ENCODE measurements at places on chromosomes 16 and 17. TPM values are rescaled to one million over a fixed set of nuclear protein-coding genes. Genes with fewer than 3 reads are reported as not detected.

The CRHR1 gene
- not detected for total RNA-seq

The MYL11 gene
- not detected for total RNA-seq

The KRT33B gene
- total RNA-seq, result not detected

The NT5M gene
- 3.0 TPM for total RNA-seq

The KAT8 gene
- 103 TPM for total RNA-seq

The GRAPL gene
- 28.0 TPM for total RNA-seq

The PRAC1 gene
- not detected for total RNA-seq

The NPIPA2 gene
- total RNA-seq, result 2.1 TPM

The SPECC1 gene
- total RNA-seq, result 7.0 TPM

The PRAC2 gene
- total RNA-seq, result not detected

DNA sequence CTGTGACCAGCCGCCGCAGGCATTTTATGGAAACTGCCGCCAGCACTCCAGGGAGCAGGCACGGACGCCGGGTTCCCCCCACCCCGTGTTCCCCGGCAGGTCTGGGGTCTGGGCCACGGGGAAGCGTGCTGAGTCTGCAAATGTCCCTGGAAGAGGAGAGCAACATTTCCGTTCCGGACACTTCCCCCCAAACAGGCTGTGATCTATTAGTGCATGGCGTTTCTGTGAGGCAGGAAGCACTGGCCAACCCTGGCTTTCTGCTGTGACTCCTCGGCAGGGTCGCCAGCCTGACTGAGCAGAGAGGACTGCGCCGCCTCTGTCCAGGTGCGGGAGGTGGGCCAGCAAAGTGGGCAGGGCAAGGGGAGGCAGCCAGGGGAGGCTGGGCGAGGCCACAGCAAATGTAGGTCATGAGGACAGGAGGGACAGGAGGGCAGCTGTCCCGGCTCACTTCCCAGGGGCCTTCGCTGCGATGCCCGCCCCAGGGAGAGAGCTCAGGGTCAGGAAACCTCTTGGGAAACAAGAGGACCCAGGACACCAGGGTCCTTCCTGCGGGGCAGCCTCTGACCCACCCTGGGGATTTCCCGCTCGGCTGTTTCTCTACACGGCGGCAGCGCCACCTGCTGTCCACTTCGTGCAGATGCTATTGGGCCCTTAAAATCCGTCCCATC is 9.5 kb downstream of the FOXF1 start:
- H3K36me3 ChIP-seq, result no peaks in the 10 kb centered on the region
- DNase-seq, result peak; percentile 43
- H3K27ac ChIP-seq, result no peak overlapping the region
- H3K4me3 ChIP-seq, result peak overlapping the region; percentile 16
- peaks cover 10% of the 10 kb centered on the region for H3K4me1 ChIP-seq

DNA sequence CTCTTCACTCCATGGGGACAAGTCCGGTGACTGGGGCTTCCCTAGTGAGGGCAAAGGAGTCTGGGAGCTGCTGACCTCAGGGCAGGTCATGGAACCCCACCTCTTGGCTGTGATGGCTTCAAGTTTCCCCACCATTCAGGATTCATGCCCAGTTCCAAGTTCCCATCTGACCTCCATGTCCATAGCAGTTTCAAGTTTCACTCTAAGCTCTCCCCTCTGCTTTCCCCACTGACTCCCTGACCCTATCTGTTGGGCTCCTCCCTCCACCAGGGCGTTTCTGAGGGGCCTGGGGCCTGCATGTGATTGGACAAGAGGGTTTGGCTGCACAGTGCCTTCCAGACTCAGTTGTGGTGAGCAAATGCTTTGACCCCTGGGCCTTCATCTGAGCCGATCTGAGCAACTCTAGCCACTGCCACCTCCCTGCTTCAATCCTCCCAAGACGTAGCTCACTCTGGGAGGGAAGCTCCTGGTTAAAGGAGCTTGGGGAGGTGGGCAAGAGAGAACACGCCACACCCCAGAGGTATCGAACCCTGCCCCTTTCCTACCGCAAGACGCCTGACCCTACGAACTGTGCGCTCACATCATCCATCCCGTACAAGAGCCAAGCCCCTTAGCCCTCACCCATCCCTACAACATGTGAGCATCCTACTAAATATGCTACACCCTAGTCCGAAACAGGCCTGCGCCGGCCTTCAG is 8.3 kb downstream of the ZNF629 start:
- peaks cover 6% of the 10 kb centered on the region for H3K36me3 ChIP-seq
- peaks cover 19% of the 10 kb centered on the region for H3K27me3 ChIP-seq
- H3K27ac ChIP-seq, result no peak overlapping the region
- H3K4me3 ChIP-seq, result no peak overlapping the region

DNA sequence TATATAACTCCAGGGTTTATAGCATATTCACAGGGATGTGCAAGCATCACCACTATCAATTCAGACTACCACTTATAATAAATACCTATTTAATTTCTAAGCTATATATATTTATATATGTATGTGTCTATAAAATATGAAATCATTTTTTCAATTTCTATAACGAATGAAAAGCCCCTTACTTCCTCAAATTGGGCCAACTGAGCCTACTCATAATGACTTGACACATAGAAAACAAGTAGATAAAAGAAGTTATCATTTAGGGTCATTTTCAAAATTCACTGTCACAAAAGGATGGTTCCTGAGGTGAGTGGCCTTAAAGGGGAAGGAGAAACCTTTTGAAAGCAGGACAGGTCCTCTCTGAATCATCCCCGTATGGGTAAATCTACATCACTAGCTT is 114.1 kb downstream of the ADCY9 start:
- no peak for DNase-seq
- no peak overlapping the region for H3K27ac ChIP-seq
- no peaks in the 10 kb centered on the region for H3K36me3 ChIP-seq
- H3K4me3 ChIP-seq, result no peak overlapping the region
- peaks cover 15% of the 10 kb centered on the region for H3K4me1 ChIP-seq

- DNase-seq, result no peak
- no peaks in the 10 kb centered on the region for H3K36me3 ChIP-seq
- peaks cover 61% of the 10 kb centered on the region for H3K27me3 ChIP-seq
- H3K4me1 ChIP-seq, result peaks cover 2% of the 10 kb centered on the region
These were observed 5.6 kb upstream of the CXCL16 start for GRCh38 chr17:4744999-4745969.

DNA sequence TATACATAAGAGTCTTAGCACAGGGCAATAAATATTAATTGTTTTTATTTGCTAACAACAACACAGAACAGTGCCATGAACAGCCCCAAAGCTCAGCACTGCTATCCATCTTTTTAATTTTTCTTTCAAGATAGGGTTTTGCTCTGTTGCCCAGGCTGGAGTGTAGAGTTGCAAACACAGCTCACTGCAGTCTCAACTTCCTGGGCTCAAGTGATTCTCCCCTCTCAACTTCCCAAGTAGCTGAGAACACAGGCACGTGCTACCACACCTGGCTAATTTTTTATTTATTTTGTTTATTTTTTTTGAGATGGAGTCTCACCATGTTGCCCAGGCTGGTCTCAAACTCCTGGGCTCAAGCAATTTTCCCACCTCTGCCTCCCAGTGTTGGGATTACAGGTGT is 47.6 kb upstream of the AKAP1 start:
- DNase-seq, result no peak
- no peak overlapping the region for H3K27ac ChIP-seq
- H3K36me3 ChIP-seq, result no peaks in the 10 kb centered on the region
- no peak overlapping the region for H3K4me3 ChIP-seq
- no peaks in the 10 kb centered on the region for H3K27me3 ChIP-seq

DNA sequence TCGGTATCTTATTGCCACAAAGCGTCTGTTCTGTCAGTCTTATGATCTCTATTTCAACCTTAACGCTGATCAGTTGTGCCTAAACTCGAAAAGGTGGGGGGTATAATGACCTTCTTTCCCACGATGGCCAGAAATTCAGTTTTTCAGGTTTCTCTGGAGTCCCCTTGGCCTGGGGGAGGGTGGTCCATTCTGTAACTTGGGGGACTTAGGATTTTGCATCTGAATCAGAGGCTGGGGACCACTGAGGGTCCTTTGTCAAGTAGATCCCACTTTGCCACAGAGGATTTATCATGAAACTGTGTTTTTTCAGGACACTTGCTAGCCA is 6.3 kb upstream of the WDR59 start:
- H3K27ac ChIP-seq, result no peak overlapping the region
- H3K4me3 ChIP-seq, result no peak overlapping the region
- no peak for DNase-seq
- no peaks in the 10 kb centered on the region for H3K27me3 ChIP-seq

- DNase-seq, result no peak
- no peaks in the 10 kb centered on the region for H3K27me3 ChIP-seq
- H3K27ac ChIP-seq, result no peak overlapping the region
- no peaks in the 10 kb centered on the region for H3K4me1 ChIP-seq
- H3K4me3 ChIP-seq, result no peak overlapping the region
These were observed 14.9 kb downstream of the CEP131 start for GRCh38 chr17:81207610-81208581.

- H3K27ac ChIP-seq, result no peak overlapping the region
- no peaks in the 10 kb centered on the region for H3K27me3 ChIP-seq
- no peaks in the 10 kb centered on the region for H3K4me1 ChIP-seq
- no peaks in the 10 kb centered on the region for H3K36me3 ChIP-seq
These were observed 193.7 kb downstream of the C16orf95 start for GRCh38 chr16:87123356-87124001.

- no peaks in the 10 kb centered on the region for H3K36me3 ChIP-seq
- peaks cover 22% of the 10 kb centered on the region for H3K4me1 ChIP-seq
- no peak overlapping the region for H3K27ac ChIP-seq
- peaks cover 25% of the 10 kb centered on the region for H3K27me3 ChIP-seq
These were observed 19.8 kb upstream of the ADCY7 start for GRCh38 chr16:50246299-50247122.

DNA sequence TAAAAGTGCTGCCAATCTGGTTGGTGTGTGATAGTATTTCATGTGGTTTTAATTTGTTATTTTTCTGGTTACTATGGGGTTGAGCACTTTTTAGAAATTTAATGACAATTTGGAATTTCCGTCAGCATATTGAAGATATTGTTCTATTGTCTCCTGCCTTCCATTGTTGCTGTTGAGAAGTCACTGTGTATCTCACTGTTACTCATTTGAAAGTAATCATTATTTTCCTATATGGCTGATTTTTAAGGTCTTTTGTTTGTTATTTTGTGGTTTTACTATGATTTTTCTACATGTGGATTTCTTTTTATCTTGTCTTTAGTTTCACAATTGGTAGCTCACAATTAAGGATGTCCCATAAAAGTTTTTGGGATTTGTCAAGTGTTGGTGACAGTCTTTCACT is 8.2 kb downstream of the KRT26 start:
- DNase-seq, result no peak
- no peak overlapping the region for H3K4me3 ChIP-seq
- peaks cover 2% of the 10 kb centered on the region for H3K27me3 ChIP-seq
- H3K36me3 ChIP-seq, result no peaks in the 10 kb centered on the region

DNA sequence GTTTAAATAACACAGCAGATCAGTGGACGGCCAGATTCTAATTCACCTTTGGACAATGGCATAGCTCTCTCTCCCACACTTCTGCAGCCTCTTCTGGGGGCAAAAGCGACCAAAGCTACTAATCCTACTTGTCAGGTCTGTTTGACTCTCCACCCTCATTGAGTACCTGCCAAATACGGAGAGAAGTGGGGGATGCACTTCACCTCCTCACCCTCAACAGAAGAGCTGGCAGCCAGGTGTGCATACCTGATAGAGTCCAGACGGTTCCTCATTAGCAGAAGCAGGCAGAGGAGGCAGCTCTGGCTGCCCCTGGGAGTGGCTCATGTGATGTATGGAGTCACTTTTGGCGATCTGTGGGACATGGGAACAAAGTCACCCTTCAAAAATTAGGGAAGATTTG is 4.9 kb downstream of the DNAH3 start:
- no peaks in the 10 kb centered on the region for H3K27me3 ChIP-seq
- no peaks in the 10 kb centered on the region for H3K4me1 ChIP-seq
- no peak overlapping the region for H3K27ac ChIP-seq
- H3K4me3 ChIP-seq, result no peak overlapping the region

DNA sequence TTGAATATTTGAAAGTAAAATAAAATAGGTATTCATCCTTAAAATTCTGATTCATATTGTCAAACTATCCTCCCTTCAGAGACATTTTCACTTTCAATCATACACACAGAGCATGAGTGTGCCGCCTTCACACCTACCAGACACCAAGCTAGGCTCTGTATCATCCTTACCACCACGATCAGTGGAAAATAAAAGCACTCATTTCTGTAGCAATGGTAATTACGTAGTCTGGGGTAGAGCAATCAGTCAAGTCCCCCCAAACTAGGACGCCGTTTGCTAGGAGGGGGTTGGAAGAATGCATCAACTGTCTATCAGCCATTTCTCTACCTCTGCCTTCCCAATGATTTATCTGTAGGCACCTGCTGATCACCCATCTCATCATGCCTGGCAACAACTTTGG is 84.6 kb upstream of the GRIN2A start:
- H3K4me3 ChIP-seq, result no peak overlapping the region
- no peaks in the 10 kb centered on the region for H3K27me3 ChIP-seq
- DNase-seq, result no peak
- peaks cover 4% of the 10 kb centered on the region for H3K4me1 ChIP-seq

DNA sequence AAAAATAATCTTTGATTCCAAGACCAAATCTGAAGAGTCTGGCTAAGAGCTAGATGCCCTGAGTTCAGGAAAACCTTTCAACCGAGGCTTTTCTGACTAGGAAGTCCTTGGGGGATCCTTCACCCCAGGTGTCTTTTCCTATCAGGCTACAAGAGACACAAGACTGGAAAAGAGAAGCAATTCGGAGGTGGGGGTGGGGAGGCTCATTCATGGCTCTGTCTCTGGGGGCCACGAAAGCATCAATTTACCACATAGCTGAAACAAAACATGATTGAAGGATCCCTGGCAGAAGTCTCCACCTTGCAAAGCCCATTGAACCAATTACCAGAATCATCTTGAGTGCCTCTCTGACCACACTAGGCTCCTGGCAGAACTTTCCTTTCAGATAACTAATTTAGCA is 239.8 kb upstream of the SALL1 start:
- H3K4me1 ChIP-seq, result no peaks in the 10 kb centered on the region
- no peak for DNase-seq
- H3K27ac ChIP-seq, result no peak overlapping the region
- H3K36me3 ChIP-seq, result no peaks in the 10 kb centered on the region

Measured in T-cell (primary cell).